Activated naive CD8-positive, alpha-beta T cell treated with anti-CD3 and anti-CD28 coated beads, Interleukin-2, amount 10 ng/mL, durations not matched to agents 7 days and 5 days (primary cell): ENCODE measurements at places on chromosomes 7 and 10. TPM values are rescaled to one million over a fixed set of nuclear protein-coding genes. Genes with fewer than 3 reads are reported as not detected.

The C7orf33 gene
- total RNA-seq = not detected

The MRM2 gene
- 29.3 TPM for total RNA-seq

The FKBP9 gene
- total RNA-seq = 0.83 TPM

DNA sequence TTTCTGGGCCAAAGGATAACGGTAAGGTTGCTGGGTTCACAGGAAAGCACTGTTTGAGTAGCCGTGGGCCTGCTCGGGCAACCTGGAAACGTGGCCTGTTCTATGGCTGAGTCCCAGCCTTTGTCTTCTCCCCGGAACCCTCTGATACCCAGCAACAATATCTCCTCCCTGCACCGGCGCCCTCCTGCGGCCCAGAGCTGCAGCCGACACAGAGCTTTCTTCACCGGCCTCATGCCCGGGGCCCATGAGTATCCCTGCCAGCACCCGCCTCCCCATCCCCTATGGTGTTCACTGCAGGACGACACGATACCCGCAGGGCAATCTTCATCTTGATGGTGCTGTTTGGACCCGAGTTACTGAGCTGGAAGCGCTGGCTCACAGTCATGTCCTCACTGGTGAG lies 38.6 kb upstream of the NCAPG2 start:
- H3K4me3 ChIP-seq = no peak overlapping the region
- H3K27ac ChIP-seq = no peak overlapping the region
- DNase-seq = no peak
- peaks cover 7% of the 10 kb centered on the region for H3K4me1 ChIP-seq
- H3K27me3 ChIP-seq = no peaks in the 10 kb centered on the region

- no peaks in the 10 kb centered on the region for H3K27me3 ChIP-seq
- DNase-seq = no peak
- no peaks in the 10 kb centered on the region for H3K36me3 ChIP-seq
- H3K4me1 ChIP-seq = peaks cover 2% of the 10 kb centered on the region
Measured at GRCh38 chr10:88553116-88553752, 29.9 kb downstream of the RNLS start.

The GHRHR gene
- total RNA-seq = not detected

DNA sequence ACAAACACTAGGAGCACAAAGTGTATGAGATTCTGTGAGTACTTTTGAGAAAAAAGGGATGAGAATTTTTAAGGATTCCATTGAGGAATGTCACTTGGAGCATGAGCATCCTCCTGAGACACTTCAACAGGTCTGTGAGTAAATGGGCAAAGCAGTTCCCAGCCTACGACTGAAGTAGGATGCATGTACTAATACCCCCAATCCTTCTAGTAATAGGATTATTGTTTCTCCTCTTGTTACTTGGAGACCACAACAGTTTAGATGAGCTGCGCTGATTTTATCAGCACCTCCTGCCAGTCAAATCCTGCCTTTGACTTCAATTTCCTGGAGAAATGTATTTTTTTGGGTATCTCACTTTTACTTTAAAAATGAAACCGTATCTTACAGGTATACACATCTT lies 820 bp downstream of the BBS9 start:
- H3K4me1 ChIP-seq = peaks cover 15% of the 10 kb centered on the region
- H3K27me3 ChIP-seq = peaks cover 3% of the 10 kb centered on the region
- DNase-seq = no peak
- H3K36me3 ChIP-seq = peaks cover 3% of the 10 kb centered on the region
- peak overlapping the region; percentile 96 for H3K4me3 ChIP-seq

DNA sequence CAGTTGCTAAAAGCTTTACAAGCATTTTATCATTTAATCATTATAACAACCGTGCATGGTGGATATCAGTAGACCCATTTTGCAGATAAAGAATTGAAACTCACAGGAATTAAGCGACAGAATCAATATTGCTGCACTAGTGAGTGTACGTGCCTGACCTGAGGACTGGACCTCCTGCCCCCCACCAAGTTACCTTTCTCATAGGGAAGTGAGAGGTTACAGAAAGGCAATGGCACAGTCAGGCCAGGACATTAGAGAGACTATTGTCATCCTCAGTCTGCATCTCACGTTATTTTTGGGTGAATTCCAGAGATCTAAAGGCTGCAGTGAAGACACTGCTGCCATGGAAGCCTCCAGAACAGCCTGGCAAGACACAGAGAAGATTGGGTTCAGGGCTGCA lies 80.9 kb downstream of the WDFY4 start:
- H3K27me3 ChIP-seq = no peaks in the 10 kb centered on the region
- H3K27ac ChIP-seq = no peak overlapping the region
- no peaks in the 10 kb centered on the region for H3K36me3 ChIP-seq
- H3K4me3 ChIP-seq = no peak overlapping the region
- H3K4me1 ChIP-seq = no peaks in the 10 kb centered on the region

DNA sequence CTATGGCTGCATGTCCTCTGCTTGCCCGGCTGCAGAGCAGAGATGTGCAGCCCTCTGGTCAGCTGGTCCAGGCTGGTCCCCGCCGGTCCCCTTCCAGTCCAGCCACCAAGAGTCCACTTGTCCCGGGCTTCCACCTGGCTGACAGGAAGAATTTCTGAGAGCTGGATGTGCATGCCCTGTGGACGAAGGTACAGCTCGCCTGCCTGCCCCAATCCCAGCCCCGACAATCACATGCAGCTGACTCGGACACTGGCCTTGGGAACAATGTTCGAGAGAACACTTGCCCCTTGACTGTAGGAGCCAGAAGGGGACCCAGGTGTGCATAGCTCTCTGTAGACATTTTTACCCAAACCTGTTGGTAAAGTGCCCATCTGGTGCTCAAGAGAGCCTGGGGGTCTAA lies 11.8 kb downstream of the AVPI1 start:
- H3K4me1 ChIP-seq = peaks cover 10% of the 10 kb centered on the region
- H3K4me3 ChIP-seq = no peak overlapping the region
- peaks cover 4% of the 10 kb centered on the region for H3K36me3 ChIP-seq
- H3K27ac ChIP-seq = no peak overlapping the region

The FERD3L gene
- not detected for total RNA-seq

DNA sequence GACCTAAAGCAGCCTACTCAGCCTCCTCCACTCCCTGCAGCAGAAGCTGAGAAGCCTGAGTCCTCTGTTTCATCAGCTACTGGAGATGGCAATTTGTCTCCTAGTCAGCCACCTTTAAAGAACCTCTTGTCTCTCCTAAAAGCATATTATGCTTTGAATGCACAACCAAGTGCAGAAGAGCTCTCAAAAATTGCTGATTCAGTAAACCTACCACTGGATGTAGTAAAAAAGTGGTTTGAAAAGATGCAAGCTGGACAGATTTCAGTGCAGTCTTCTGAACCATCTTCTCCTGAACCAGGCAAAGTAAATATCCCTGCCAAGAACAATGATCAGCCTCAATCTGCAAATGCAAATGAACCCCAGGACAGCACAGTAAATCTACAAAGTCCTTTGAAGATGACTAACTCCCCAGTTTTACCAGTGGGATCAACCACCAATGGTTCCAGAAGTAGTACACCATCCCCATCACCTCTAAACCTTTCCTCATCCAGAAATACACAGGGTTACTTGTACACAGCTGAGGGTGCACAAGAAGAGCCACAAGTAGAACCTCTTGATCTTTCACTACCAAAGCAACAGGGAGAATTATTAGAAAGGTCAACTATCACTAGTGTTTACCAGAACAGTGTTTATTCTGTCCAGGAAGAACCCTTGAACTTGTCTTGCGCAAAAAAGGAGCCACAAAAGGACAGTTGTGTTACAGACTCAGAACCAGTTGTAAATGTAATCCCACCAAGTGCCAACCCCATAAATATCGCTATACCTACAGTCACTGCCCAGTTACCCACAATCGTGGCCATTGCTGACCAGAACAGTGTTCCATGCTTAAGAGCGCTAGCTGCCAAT lies 202.2 kb downstream of the ZEB1 start:
- no peak overlapping the region for H3K27ac ChIP-seq
- no peaks in the 10 kb centered on the region for H3K27me3 ChIP-seq
- DNase-seq = no peak
- H3K4me3 ChIP-seq = no peak overlapping the region
- no peaks in the 10 kb centered on the region for H3K4me1 ChIP-seq

GRCh38 chr7:124536156-124536762 lies 229.3 kb downstream of the GPR37 start:
- no peak for DNase-seq
- H3K27me3 ChIP-seq = no peaks in the 10 kb centered on the region
- H3K36me3 ChIP-seq = no peaks in the 10 kb centered on the region
- H3K27ac ChIP-seq = no peak overlapping the region
- H3K4me3 ChIP-seq = no peak overlapping the region

GRCh38 chr10:119003572-119004289 lies 25.8 kb upstream of the NANOS1 start:
- H3K4me1 ChIP-seq = peaks cover 2% of the 10 kb centered on the region
- H3K4me3 ChIP-seq = no peak overlapping the region
- H3K36me3 ChIP-seq = no peaks in the 10 kb centered on the region
- H3K27ac ChIP-seq = no peak overlapping the region
- peaks cover 8% of the 10 kb centered on the region for H3K27me3 ChIP-seq

The ZNHIT1 gene
- total RNA-seq = 54.2 TPM

The PKD2L1 gene
- total RNA-seq = not detected

- H3K27ac ChIP-seq = peak overlapping the region; percentile 19
- peaks cover 38% of the 10 kb centered on the region for H3K4me1 ChIP-seq
- peaks cover 80% of the 10 kb centered on the region for H3K36me3 ChIP-seq
- DNase-seq = peak; percentile 69
Measured at GRCh38 chr7:143305423-143306070, 10.4 kb upstream of the CLCN1 start.

The OIT3 gene
- total RNA-seq = not detected

DNA sequence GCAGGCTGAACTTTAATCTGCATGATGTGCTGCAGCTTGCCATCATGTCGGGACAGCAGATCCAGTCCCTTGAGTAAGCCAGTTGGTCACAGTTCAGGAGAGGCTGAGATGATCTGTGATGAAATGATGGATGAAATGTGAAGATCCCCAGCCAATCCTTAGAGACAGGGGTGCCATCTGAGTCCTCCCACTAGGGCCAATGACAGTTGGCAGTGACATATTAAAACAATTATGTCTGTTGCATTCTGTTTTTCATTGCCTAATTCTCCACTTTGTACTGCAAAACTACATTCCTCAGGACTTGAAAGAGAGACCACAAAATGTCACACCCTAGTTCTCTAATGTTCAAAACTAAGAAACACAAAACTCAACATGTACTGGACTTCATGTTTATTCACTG lies 66.3 kb upstream of the CAV2 start:
- H3K4me1 ChIP-seq = no peaks in the 10 kb centered on the region
- H3K36me3 ChIP-seq = no peaks in the 10 kb centered on the region
- H3K4me3 ChIP-seq = no peak overlapping the region
- H3K27ac ChIP-seq = no peak overlapping the region
- peaks cover 7% of the 10 kb centered on the region for H3K27me3 ChIP-seq
- DNase-seq = no peak

GRCh38 chr10:21315645-21316220 lies 209.7 kb downstream of the SKIDA1 start:
- no peaks in the 10 kb centered on the region for H3K36me3 ChIP-seq
- no peak overlapping the region for H3K27ac ChIP-seq
- H3K27me3 ChIP-seq = peaks cover 2% of the 10 kb centered on the region
- H3K4me1 ChIP-seq = no peaks in the 10 kb centered on the region
- no peak for DNase-seq

GRCh38 chr10:83078160-83078559 lies 1061.1 kb upstream of the GHITM start:
- H3K4me3 ChIP-seq = no peak overlapping the region
- no peak for DNase-seq
- H3K27ac ChIP-seq = no peak overlapping the region
- H3K36me3 ChIP-seq = no peaks in the 10 kb centered on the region

The KCNMA1 gene
- total RNA-seq = 0.39 TPM

GRCh38 chr7:115634633-115635032 lies 395.9 kb downstream of the TFEC start:
- no peaks in the 10 kb centered on the region for H3K4me1 ChIP-seq
- H3K4me3 ChIP-seq = no peak overlapping the region
- H3K27ac ChIP-seq = no peak overlapping the region
- DNase-seq = no peak
- no peaks in the 10 kb centered on the region for H3K36me3 ChIP-seq

The GDI2 gene
- total RNA-seq = 187 TPM

DNA sequence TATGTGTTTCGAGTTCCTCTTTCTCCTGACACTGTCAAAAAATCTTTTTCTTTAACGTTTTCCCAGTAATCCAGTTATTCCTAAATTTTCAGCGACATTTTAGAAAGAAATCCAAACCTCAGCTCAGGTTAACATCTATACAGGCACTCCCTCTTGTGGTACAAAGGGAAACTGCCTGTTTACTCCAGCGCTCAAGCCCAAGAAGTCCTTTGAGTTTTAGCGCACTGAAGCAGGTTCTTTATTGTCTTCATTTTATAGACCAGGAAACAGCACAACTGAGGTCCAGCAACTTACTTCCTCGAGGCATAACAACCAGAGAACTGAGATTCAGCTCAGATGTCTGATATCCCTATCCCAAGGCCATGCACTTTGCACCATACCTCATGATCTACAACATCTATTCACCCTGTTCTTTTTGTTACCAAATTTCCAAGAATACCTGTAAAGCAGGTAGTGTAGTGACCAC lies 287.2 kb upstream of the MKLN1 start:
- H3K36me3 ChIP-seq = peaks cover 6% of the 10 kb centered on the region
- peak overlapping the region; percentile 42 for H3K4me3 ChIP-seq
- no peak for DNase-seq
- H3K27ac ChIP-seq = no peak overlapping the region

GRCh38 chr7:37826825-37827224 lies 21.6 kb upstream of the NME8 start:
- DNase-seq = no peak
- peaks cover 11% of the 10 kb centered on the region for H3K27me3 ChIP-seq
- H3K36me3 ChIP-seq = peaks cover 2% of the 10 kb centered on the region
- no peak overlapping the region for H3K27ac ChIP-seq

The CFTR gene
- not detected for total RNA-seq

The PNLIPRP3 gene
- not detected for total RNA-seq

The WEE2 gene
- total RNA-seq = not detected

The BAMBI gene
- total RNA-seq = 0.30 TPM

The BLNK gene
- 0.43 TPM for total RNA-seq

GRCh38 chr10:71810048-71810750 lies 36.9 kb upstream of the VSIR start:
- no peak overlapping the region for H3K4me3 ChIP-seq
- peaks cover 6% of the 10 kb centered on the region for H3K4me1 ChIP-seq
- DNase-seq = no peak
- no peak overlapping the region for H3K27ac ChIP-seq
- H3K27me3 ChIP-seq = peaks cover 2% of the 10 kb centered on the region

- H3K27ac ChIP-seq = no peak overlapping the region
- H3K4me1 ChIP-seq = no peaks in the 10 kb centered on the region
- H3K36me3 ChIP-seq = no peaks in the 10 kb centered on the region
- no peak overlapping the region for H3K4me3 ChIP-seq
- no peak for DNase-seq
Measured at GRCh38 chr10:13521026-13521425, 7.8 kb downstream of the BEND7 start.

DNA sequence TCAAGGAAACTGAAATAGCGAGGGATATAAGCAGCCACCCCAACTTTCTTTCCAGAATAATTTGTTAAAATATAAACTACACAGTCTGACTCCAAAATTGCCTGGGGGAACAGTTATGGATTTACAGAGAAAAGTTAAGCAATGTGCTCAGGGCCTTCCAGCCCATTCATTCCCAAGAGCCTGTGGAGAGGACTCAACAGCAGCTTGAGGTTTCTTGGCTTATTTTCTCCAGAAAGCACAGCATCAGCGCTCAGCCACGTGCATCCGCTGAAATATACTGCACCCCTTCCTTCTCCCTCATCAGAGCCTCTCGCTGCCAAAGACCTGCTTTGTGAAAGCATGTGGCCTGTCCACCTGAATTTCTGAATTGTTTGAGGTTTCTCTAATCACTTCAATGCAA lies 375.2 kb upstream of the VWC2 start:
- H3K27ac ChIP-seq = no peak overlapping the region
- H3K4me1 ChIP-seq = no peaks in the 10 kb centered on the region
- H3K4me3 ChIP-seq = no peak overlapping the region
- H3K27me3 ChIP-seq = no peaks in the 10 kb centered on the region
- H3K36me3 ChIP-seq = no peaks in the 10 kb centered on the region
- DNase-seq = no peak
